ENCODE measurements at places on chromosomes 5 and 9. TPM values are rescaled to one million over a fixed set of nuclear protein-coding genes. Genes with fewer than 3 reads are reported as not detected.
A peak's percentile ranks its signal among the peaks of the same experiment; 100 is the strongest.

GRCh38 chr5:176406436-176407052 lies 9.8 kb downstream of the CLTB start:
- DNase-seq: no peak

- DNase-seq: peak; percentile 46
These were observed 79.6 kb downstream of the SNCAIP start for GRCh38 chr5:122391621-122392020.

- DNase-seq: no peak
These were observed 732.1 kb upstream of the RIOK2 start for GRCh38 chr5:97915106-97915505.

The GARNL3 gene
- total RNA-seq: 32.9 TPM

DNA sequence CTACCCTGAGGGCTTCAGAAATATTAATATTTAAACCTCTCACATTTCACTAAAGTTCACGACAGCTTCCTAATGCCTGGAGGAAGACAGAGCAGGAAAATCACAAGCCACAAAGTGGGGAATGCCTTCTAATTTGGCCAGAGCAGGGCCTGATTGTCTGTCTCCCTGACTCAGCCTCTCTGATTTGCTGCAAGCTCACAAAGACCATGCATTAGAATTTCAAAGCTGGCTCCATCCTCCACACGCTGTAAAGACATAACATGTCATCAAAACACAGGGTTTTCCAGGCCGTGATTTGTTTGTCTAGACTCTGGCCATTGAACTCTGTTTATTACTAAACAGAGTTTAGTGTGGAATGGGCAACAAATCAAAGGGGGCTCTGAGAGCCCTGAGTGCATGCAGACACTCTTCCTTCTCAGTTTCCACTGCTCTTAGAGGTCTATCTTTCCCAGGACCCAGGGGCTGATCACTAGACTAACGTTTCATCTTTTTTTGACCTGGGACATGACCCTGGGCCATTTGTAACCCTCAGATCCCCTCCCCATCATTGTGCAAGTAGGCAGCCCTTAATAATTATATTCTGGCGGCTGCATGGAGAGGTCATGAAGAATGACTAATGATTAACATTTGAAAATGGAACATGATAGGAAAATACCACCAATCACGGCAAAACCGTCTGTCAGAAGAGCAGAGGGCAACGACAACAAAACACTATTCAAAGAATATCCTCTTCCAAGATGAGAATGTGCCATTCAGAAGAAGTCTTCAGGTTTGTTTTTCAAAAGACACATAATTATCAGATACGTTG lies 140.2 kb downstream of the ENC1 start:
- peak; percentile 28 for DNase-seq

The INPP5E gene
- total RNA-seq: 8.4 TPM

The ZNF367 gene
- 15.1 TPM for total RNA-seq

DNA sequence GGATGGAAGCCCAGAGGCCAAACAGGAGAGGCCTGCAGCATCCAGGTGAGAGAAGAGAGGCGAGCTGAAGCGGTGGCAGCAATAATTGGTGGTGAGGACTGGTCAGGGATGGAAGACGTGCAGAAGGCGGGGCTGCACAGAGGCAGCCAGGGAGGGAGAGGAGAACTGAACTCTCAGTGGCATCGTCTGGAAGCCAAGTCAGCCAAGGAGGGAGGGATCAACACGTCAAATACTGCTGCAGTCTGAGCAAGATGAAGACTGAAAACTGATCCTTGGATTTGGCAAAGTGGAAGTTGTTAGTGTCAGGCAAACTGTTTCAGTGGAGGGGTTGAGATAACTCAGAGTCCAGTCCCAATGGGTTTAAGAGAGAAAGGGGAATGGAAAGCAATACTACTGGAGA lies 145.4 kb downstream of the CDK5RAP2 start:
- DNase-seq: peak; percentile 77

The ZNF366 gene
- total RNA-seq: 3.9 TPM

- DNase-seq: no peak
These were observed 35.7 kb upstream of the PPP1R26 start for GRCh38 chr9:135443797-135444425.

The NR4A3 gene
- total RNA-seq: 4.7 TPM

- DNase-seq: no peak
These were observed 33.9 kb downstream of the UNC13B start for GRCh38 chr9:35195683-35196082.

- DNase-seq: no peak
These were observed 37.3 kb upstream of the UBE2D2 start for GRCh38 chr5:139523635-139524445.

DNA sequence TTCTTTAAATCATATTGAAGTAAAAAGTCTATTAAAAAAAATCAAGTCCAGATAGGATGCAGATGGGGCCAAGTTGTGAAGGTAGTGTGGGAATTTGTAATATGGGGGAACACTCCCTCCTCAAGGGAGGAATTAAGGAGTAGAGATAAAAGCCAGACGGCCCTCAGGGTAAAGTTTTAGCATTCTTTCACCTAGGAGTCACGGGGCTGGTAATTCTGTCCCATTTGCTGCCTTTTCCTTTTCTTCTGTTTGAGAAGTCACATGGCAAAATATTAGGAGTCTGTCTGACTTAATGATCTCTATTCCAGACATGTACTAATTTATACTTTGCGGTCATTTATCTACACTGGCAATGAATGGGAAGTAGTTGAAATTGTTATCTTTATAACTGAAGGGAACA lies 61.9 kb downstream of the SNX24 start:
- no peak for DNase-seq

The PLK2 gene
- 204 TPM for total RNA-seq

The PRDM9 gene
- total RNA-seq: not detected

DNA sequence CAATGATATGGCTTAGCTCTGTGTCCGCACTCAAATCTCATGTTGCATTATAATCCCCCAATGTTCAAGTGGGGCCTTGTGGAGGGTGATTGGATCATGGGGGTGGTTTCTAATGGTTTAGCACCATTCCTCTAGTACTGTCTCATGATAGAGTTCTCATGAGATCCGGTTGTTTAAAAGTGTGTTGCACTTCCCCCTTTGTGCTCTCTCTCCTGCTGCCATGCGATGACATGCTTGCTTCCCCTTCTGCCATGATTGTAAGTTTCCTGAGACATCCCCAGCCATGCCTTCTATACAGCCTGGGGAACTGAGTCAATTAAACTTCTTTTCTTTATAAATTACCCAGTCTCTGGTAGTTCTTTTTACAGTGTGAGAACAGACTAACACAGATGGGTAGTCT lies 427.1 kb downstream of the CHSY3 start:
- no peak for DNase-seq

The SPINK5 gene
- 31.5 TPM for total RNA-seq

DNA sequence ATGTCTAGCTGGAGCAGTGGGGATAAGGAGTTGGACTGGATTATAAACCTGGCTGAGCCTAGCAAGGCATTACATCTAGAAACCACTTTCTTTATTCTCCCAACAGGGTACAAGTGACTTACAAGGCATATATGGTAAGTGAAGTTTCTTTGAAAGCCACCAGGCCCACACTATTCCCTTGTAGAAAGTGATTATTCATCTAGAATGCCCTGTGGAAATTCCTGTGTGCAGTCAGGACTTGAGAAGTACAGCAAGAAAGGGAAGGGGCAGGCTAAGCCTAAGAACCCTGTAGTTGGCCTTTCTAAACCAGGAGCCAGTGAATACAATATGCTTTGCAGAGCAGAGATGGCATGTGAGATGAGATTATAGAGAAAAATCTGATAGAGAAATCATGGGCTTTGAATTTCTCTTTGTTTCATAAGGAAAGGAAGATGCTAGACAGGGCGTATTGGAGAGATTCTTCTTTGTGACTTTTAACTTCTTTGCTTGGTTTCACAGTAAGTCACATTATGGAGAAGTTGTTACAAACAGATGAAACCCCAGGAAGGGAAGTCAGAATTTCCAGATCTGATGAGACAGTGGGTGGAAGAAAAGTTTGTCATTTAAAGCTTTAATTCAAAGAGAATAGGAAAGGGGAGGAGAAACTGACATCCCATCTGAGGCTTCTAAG lies 321.7 kb downstream of the NDUFS4 start:
- DNase-seq: no peak

DNA sequence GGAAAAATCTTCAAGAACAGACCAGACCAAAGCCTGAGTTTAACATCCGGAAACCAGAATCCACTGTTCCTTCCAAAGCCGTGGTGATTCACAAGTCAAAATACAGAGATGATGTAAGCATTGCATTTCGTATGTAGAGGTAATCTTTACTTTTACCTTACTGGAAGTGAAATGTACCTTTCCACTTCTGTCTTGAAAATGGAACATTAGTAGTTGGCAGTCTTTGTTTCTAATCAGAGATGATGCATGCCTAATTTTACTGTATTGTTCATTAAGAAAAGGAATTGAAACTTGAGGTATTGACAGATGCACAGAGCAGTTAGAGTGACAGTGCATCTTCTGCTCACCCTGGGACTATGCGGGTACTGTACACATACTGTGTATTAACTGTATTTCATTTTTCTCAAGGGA lies 34.6 kb downstream of the HABP4 start:
- DNase-seq: no peak

DNA sequence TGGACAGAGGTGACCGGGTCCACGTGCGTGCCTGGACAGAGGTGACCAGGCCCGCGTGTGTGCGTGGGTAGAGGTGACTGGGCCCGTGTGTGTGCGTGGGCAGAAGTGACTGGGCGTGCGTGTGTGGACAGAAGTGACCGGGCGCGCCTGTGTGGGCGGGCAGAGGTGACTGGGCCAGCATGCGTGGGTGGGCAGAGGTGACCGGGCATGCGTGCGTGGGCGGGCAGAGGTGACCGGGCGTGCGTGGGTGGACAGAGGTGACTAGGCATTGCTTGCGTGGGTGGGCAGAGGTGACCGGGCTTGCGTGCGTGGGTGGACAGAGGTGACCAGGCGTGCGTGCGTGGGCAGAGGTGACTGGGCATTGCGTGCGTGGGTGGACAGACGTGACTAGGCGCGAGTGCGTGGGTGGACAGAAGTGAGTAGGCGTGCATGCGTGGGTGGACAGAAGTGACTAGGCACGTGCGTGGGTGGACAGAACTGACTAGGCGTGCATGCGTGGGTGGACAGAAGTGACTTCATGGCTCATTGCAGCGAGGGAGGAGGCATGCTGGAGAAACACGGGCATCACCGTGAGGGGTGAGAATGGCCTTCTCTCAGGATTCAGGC lies 254.1 kb upstream of the IRX4 start:
- no peak for DNase-seq

- DNase-seq: no peak
These were observed 169.3 kb upstream of the FSTL4 start for GRCh38 chr5:133781436-133782225.

GRCh38 chr5:92567831-92568450 lies 1013.1 kb downstream of the NR2F1-AS1 start:
- no peak for DNase-seq

The SPATA31C1 gene
- 0.21 TPM for total RNA-seq

The RELL2 gene
- 0.82 TPM for total RNA-seq

DNA sequence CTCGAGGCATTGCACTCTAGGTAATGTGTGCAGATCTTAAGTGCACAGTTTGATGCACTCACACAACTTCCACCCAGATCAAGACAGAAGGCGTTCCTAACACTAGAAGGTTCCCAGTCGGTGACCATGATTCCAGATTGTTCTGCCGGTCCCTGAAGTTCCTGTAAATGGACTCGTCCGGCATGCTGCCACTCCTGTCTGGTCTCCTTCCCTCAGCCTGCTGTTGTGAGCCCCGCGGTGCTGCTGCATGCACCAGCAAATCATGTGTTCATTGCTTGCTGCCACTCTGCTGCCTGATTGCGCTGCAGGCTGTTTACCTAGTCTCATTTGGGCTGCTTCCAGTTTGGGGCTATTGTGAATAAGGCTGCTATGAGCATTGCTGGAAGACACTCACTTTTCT lies 11.5 kb downstream of the STKLD1 start:
- DNase-seq: peak; percentile 36

The TMEM38B gene
- total RNA-seq: 91.8 TPM

DNA sequence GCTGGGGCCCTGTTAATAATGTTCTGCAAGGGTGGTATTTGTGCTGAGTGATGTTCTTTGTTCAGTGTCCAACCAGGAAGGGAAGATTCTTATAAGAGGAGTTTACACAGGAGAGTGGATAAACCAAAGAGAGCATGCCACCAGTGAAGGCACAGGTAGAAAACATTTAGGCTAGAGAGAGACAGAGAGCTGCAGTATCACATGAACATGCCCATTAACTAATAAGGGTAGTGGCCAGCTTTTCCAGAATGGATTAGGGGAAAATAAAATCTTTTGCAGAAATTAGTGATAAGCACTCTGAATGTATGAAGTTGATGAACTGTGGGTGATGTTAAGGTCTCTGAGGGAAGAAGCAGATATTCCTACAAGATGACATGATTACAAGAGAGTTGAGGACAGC lies 54.1 kb upstream of the PRLR start:
- no peak for DNase-seq

The GRAMD2B gene
- 16.2 TPM for total RNA-seq

GRCh38 chr5:602466-603035 lies 9.6 kb upstream of the CEP72 start:
- DNase-seq: no peak

The MOB3B gene
- total RNA-seq: 4.2 TPM

Data from tongue (tissue), 3 donors.